ENCODE measurements at places on chromosomes 3 and 15. TPM values are rescaled to one million over a fixed set of nuclear protein-coding genes. Genes with fewer than 3 reads are reported as not detected.

Gene B4GALT4
- total RNA-seq = 52.6 TPM

Gene LMCD1
- total RNA-seq = 44.2 TPM

Gene CNTN4
- total RNA-seq = 2.9 TPM

Gene SLC28A1
- not detected for total RNA-seq

Gene TMEM40
- not detected for total RNA-seq

Gene EPHB1
- 0.28 TPM for total RNA-seq

Gene GABRG3
- total RNA-seq = not detected

Gene RTP3
- not detected for total RNA-seq
